ENCODE measurements at places on chromosomes 7 and 10.

GRCh38 chr7:1121476-1121875, 33.6 kb downstream of the GPER1 start:
- DNase-seq, result no peak

DNA sequence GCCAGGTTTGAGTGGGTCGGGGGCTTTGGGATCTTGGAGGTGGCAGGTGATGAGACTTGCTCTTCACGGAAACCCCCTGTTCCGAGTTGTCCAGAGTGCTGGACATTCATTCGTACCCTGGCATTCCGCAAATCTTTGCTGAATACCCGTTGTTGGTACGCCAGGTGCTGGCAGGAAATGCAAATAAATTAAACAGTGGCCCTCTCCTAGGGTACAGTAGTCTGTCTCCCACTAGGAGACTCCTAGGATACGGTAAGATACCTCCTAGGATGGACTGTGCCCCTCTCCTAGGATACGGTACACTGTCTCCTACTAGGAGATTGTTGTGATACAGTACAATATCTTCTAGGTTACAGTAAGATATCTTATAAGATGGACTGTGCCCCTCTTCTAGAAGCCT, 544 bp downstream of the SEC23IP start:
- DNase-seq, result no peak

- DNase-seq, result no peak
Measured at GRCh38 chr7:79909176-79909575, 225.5 kb upstream of the GNAI1 start.

- DNase-seq, result no peak
Measured at GRCh38 chr7:41910940-41911600, 208.2 kb upstream of the INHBA start.

GRCh38 chr7:101410743-101411507, 48.2 kb downstream of the COL26A1 start:
- DNase-seq, result no peak

DNA sequence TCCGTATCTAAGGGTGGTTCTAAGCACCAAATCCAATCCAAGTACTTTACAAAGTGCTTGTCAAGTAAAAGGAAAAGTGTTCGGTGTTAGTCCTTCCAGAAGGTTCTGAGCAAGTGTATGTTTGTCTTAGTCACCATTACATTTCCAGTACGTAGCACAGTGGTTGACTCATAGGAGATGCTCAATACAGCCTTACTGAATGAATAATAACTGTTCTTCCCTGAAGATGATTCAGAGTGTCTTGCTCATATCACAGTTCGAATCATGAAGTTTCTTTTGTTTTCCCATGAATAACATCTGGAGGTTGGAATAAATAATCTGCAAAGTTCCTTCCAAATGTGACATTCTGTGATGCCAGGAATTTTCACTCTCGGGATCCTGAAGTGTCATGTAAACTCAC, 53.4 kb downstream of the WNT2 start:
- no peak for DNase-seq

GRCh38 chr7:22681312-22681711, 45.7 kb upstream of the IL6 start:
- DNase-seq, result no peak

DNA sequence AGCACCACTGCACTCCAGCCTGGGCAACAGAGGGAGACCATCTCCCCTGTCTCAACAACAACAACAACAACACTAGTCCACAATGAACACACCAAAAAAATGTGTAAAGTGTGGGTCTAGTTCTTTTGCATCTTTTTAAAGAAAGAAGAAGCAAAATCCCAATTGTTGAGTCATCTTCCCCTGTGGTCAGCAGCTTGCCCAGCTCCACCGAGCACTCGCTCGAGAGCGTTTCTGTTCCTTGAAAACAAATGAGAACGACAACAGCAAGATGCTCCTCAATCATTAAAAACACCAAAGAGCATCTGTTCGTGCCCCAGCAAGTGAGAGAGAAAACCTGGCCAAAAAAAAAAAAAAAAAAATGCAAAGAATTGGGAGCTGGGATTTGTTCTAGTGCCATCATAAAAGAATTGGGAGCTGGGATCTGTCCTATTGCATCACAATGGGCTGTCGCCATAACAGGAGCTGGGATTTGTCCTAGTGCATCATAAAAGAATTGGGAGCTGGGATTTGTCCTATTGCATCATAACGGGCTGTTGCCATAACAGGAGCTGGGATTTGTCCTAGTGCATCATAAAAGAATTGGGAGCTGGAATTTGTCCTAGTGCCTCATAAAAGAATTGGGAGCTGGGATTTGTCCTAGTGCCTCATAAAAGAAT, 118.1 kb downstream of the PTPRN2 start:
- no peak for DNase-seq

DNA sequence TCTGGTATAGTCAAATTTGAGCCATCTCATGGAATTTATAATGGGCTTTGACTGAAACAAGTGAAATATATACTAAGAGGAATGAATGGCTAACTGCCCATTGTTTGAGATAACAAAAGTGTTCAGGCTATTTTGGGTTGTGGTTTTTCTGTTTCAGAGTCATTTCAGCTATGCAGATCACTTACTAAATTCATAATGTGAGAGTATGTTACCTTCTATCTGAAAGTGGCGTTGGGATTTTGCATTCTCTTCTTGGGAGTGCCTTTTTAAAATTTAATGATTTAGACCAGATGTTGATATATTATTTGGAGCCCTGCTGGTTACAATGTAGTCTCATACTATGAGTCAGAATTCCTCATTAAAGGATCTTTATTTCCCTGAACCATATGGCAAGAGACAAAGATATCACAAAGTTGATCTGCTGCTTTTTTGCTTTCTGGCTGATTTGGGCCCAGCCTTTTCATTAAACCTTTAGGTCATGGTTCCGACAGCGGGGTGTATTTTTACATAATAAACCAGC, 10.4 kb downstream of the VCL start:
- no peak for DNase-seq

DNA sequence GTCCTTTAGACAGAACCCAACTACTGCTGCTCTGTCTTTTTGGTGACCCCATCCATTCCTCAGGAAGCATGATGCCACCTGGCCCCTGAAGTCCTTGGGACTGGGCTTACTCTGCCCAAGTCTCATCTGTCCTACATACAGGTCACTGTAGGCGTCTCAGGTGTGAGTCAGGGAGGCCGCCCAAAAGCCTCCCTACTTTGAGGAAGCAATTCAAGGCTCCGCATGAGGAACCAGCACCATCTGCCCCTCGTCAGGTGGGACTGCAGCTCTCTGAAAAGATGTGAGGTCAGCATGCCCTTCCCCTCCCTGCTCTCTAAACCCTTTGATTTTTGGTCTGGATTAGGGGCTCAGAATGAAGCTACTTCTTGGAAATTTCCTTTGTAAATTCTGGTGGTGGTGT, 354.8 kb downstream of the CXCL12 start:
- DNase-seq, result no peak

DNA sequence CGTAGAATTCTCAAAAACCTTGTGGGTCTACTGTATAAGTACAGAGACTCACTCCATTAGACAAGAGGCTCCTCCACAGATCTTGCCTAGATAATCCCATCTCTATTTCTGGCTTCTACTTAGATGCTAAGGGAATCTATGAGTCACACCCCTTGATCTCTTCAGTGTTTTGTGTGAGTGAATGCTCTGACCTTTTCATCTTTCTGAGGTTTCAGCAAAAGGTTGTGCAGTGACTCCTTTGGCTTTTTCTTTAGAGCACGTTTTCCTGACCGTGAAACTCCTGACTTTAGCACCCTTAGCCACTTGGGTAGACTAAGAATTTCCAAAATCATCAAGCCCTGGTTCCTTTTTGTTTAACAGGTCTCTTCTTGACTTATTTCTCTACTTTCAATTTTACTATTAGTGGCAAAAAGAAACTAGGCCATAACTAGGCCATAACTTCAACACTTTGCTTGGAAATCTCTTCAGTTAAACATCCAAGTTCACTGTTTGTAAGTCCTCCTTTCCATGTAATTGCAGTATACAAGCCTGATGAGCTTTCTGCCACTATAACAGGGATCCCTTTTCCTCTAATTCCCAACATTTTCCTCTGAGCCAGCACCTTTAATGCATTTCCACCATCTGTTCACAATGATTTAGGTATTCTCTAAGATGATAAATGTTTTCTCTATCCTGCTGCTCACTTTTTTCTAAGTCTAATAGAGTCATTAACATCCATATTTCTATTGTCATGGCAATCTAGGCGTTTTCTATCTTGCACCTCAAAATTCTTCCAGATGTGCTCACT, 19.4 kb downstream of the COPG2 start:
- no peak for DNase-seq
